Cerebellar nuclear complex (tissue), 1 donor: ENCODE measurements at places on chromosomes 2 and 18.

DNA sequence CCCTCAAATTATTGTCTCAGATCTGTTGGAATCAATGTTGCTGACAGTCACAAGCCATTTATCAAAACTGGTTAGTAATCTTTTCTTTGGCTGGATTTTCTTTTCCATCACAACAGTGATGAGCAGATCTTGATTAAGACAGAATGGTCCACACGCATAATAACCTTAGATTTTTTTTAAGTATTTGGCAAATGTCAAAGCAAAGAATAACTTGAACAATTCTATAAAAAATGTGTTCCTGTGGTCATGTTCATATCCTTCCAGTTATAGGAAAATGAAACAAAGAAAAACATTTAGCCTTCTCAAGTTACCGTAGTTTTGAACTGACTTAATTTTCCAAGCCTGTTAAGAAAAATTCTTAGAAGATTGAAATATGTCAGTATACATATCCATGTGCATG lies 659.9 kb upstream of the ID2 start:
- DNase-seq = no peak

DNA sequence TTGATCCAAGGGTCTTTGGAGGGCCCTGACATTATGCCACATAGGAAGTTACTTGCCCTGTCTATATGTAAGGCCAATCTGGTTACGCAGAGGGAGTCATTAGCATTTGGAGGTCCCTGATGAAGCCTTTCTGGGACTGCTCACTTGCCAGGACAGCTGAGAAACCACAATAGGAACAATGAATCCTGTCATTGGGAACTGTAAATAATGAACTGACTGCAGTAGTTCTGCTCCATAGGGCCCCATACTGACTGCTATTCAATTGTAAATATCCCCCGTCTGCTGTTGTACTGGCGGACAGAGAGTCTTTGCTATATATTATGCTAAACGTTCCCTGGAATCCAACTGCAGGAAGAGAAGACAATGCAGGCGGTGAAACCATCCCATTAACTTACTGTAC lies 149.4 kb upstream of the DCC start:
- DNase-seq = no peak

GRCh38 chr2:211941216-211941747 lies 597.3 kb downstream of the ERBB4 start:
- no peak for DNase-seq

DNA sequence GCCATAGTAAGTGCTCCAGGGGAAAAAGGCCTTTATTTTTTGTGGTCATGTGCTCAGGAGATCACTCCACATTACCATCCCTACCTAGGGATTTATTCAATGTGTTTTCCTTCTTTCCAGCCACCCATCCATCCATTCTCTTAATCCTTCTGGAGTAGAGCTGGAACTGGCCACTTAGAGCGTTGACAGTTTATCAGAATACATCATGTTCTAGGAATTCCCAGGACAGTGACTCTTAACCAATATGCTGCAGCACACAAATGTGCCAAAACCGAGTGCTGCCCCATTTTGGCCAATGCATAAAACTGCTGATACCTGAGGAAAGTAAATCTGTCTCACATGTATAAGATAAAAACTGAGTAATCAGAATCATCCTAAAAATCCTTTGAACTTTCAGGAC lies 63.7 kb downstream of the FARSB start:
- no peak for DNase-seq
